ENCODE measurements at places on chromosomes 6 and 20.

- no peak for DNase-seq
These were observed 4.0 kb downstream of the HRH3 start for GRCh38 chr20:62215991-62216635.

GRCh38 chr6:35141007-35141655, at the start of gene TCP11:
TCP11 (minus strand) TSS chr6:35141339; CDS start chr6:35140870, 469 bp downstream.
- DNase-seq: no peak

DNA sequence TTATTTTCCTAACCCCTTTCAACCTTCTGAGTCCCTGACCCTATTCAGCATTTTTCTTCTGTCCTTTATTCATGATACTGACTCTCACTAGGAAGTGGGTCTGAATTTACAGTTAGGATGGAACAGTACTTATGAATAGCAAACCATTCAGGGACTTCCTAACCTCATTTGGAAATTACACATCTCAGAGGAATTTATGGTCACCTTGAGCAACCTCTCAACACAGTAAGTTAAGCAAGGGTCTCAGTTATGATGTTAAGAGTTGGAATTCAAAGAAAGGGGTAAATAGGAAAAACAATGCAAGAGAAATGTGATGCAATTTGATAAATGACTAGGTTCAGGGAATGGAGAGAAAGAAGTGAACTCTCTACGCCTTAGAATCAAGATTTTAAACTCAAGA, 97.3 kb downstream of the GPR6 start:
- DNase-seq: no peak

- DNase-seq: peak; percentile 27
These were observed 184.4 kb downstream of the GJA10 start for GRCh38 chr6:90078513-90079289.

DNA sequence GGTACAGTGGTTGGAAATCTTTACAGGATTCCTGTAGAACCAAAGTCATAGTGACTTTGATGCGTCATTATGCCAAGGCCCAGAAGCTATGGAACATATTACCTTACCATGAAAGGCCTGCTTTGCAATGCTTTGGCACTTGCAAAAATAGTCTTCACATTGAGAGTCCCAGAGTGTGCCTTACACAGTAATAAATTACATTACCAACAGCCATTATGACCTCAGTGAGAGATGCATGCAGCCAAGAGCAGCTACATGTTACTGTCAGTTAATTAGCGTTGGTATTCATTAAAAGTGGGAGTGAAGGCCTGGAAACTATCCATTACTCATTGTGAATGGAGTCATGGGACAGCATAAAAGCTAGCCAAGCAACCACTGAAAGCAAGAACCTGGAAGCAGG, 39.2 kb upstream of the HDDC2 start:
- DNase-seq: no peak

- DNase-seq: no peak
These were observed 128.3 kb downstream of the OLIG3 start for GRCh38 chr6:137365707-137366437.

- DNase-seq: no peak
These were observed 683.6 kb downstream of the KIF16B start for GRCh38 chr20:15889514-15890256.

DNA sequence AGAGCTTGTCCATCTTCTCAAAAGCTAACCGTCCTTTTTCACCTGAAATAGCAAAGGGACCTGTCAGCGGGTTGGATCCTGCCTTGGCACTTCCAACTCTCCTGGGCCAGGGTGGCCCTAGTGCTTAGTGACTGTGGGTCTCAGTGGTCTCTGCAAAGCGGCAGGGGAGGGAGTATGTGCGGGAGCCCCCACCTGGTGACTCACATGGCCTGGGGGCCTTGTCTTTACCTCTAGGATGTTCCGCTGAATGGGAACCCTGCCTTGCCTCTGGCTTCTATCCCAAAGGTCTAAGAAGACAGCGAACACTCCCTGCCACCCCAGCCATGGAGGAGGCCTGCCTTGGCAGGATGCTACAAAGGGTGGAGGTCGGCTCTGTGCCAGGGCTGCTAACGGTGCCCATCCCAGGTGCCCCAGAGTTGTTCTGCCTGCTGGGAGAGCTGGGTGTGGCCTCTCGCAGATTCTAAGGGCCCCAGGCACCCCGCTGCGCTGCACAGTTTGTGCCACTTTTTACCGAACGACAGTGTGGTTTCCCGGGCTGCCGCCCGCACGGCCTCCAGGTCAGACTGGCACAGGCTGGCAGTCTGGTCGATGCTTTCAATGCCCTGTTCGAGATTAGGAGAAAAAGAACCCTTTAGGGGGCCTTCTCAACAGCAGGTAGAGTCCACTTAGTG, 77.2 kb downstream of the PTPN1 start:
- no peak for DNase-seq

- DNase-seq: no peak
These were observed 27.0 kb upstream of the ADGRF1 start for GRCh38 chr6:47069156-47069555.

DNA sequence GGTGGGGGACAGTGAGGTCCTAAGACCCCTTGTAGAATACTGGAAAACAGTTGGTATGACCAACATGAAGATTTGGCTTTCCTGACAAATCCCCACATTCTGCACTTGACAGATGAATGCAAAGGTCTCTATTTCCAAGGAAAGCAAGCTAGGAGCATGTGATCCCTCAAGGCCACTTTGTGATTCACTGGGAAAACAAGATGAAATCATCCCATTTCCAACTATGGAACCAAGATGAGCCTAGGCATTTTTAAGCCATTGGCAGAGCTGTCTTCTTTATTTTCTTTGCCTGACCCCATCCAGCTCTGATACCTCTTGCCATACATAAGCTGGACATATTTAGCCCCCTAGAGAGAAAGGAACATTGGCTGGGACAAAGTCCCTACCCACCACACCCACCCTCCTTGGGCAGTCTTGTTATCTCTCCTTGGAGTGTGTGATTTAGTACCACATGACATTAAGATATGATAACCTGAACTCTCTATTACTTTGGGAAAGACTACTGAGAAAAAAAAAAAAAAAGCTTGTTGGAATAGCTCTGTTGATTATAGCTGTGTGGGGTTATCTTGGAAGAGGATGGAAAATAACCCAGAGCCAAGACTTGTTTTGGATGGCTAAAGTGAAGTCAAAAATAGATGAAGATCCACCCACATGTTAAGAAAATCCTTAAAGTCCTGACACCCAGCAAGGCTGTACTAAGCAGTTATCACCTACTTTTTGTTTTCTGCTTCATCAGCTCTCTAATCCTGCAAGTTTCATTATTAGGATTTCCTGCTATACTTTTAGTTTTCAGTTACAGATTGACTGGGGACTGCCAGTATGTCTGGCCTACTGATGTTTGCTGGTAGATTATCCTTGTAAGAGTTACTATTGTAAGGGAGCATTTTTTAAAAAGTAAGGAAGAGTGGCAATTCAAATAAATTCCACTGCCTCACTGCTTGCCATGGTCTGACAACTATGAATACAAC, 90.1 kb upstream of the PREP start:
- DNase-seq: no peak

- no peak for DNase-seq
These were observed 251.1 kb upstream of the SOX4 start for GRCh38 chr6:21342501-21342900.

GRCh38 chr6:46893648-46894047, 28.1 kb downstream of the ADGRF5 start:
- DNase-seq: no peak

GRCh38 chr6:64037427-64037826, 401.8 kb downstream of the PHF3 start:
- DNase-seq: no peak

Measured in stimulated activated CD8-positive, alpha-beta memory T cell treated with anti-CD3 and anti-CD28 coated beads, Interleukin-4, amount 100 ng/mL, for 4 hours (primary cell).